Mesenteric fat pad (tissue), 1 donor: ENCODE measurements at places on chromosomes 3 and 15. TPM values are rescaled to one million over a fixed set of nuclear protein-coding genes. Genes with fewer than 3 reads are reported as not detected.

DNA sequence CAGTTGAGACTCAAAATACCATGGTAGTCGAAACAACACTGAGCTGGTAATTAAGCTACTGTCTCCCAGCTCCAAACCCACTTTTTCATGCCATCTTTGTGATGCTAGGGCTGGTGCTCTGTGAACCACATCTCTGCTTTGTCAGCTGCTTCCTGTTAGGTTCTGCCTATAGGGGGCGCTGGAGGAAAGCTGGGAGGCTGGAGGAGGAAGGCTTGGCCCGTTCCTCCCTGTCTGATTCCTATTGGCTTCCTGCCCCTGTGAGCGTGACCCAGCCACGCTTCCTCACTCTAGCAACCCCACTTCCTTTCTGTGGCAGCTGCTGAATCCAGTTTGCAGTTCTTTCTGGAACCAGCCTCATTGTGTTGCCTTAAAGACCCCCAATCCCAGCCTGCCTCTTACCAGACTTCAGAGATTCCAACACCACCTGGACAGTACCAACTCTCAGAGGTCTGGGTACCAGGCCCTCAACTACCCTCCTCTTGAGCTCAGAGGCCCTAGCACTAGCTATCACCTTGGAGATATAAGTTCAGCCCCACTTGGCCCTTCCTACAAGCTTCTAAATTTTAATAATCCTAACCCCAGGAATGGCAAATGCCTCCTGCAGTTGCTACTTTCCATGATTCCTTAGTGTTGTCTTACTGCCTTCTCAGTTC is 120.9 kb downstream of the ERC2 start:
- no peak for DNase-seq

GRCh38 chr3:190064112-190064511 is 56.6 kb downstream of the P3H2 start:
- no peak for DNase-seq

The CMTM6 gene
- 52.4 TPM for total RNA-seq

The DPPA2 gene
- total RNA-seq = not detected

DNA sequence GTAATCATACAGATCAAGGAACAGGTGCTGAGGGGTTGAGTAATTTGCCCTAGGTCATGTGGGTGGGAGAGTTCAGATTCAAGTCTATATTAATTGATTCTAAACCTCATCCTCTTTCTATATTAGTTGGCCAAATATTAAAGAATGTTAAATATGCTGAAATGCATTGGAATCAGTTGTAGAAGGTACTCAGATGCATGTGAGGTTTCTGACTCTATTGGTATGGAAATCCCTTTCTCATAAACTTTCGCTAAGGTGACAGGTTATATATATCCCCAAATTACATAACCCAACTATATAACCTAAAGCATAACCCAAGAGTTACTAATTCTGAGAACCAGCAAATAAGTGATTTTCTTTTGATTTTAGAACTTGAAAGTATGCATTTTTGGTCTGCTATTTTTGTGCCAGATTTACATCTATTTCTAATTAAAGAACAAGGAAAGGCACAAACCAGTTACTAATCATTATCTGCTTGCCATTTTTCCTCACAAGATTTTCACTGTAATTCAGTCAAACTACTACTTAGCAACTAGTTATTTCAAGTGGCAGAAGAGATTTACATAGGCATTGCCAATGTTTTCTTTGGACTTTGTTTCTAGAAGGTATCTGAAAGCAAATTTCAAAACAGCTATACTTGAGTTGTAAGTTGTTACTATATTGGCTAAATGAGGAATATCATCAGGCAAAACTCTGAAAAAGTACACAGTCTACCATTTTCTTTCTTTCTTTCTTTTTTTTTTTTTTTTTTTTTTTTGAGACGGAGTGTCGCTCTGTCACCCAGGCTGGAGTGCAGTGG is 201.3 kb downstream of the RBMS3 start:
- no peak for DNase-seq

DNA sequence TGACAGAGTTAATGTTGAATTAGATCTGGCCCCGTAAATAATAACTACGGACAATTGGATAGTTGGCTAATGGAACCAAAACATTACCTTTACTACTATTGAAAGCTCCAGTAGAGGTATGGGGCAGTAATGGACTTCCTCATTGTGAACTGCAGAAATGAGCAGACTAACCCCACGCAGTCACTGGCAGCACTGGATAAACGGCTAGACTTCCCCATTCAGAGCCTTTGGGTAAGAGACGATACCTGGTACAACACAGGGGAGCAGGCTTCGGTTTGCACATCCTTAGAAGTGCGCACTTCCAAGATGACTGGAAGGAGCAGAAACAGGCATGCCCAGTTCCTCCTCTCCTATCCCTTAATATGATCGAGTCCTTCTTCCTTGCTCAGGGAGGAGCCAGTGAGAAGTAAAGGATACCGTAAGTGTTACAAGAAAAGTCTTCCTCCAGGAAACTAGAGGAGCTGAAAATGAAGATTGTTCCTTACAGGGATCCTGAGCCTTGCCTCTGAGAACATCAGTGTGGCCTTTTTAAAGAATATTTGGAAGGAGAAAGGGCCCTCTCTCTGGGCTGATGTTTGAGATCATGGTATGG is 100.5 kb upstream of the NECTIN3 start:
- DNase-seq = no peak

GRCh38 chr3:111636366-111636885 is 41.3 kb upstream of the ZBED2 start:
- no peak for DNase-seq

DNA sequence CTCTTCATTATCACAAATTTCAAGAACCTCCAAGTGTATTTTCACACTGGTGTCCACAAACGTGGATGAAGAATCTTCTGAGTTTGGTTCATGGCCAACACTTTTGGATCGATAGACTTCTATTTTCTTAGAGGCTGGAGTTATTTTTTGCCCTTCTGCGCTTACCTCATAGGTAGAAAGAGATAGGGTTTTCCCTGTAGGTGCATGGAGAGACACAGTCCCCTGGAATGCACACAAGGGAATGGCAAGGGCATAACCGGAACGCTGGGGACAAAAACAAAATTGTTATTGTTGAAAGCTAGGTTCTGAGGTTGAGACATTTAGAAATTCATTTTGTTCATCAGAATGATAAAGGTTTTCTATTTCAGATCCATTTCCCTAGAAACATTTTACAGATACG is 13.7 kb upstream of the DHX36 start:
- no peak for DNase-seq

DNA sequence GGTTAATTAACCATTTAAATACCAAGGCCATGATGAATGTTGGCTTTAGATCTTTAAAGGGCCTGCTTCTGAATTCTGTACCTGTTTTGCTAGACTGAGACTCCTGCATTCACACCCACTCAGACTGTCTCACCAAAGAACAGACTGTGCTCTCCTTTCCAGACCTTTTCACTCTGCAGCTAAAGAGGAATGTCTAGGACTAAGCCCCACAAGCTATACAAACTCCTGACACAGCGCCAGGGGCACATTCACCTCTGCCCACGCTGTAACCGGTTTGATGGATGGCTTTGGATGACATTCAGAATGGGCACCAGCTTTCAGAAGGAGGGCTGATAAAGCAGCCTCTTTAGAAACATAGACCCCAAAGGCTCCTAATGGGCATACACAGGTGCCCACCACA is 200.1 kb downstream of the KCNMB2 start:
- no peak for DNase-seq

DNA sequence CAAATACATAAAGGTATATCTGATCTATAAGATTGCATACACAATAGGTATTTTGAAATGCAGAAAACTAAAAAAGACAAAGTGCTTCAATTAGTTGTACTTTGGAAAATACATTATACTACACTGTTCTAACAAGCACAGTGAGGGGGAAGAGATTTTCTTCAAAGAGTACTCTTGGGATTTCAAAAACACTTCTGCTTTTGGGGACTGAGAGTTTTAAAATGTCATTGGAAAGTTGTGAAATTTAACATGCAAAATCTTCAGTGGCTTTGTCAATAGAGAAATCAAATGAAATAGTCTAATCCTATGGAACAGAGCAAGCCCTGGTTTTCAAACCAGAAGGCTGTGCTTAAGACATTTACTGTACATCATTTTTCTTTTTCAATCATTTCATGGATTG is 322.2 kb upstream of the SEMA6D start:
- no peak for DNase-seq

The CMTM8 gene
- 5.6 TPM for total RNA-seq

- no peak for DNase-seq
These were observed 438 bp downstream of the SHOX2 start for GRCh38 chr3:158105710-158106253.

The NEDD4 gene
- 16.1 TPM for total RNA-seq

- DNase-seq = no peak
These were observed 108.3 kb upstream of the CACNA2D3 start for GRCh38 chr3:54014067-54014466.

- no peak for DNase-seq
These were observed 98.0 kb upstream of the BOC start for GRCh38 chr3:113113361-113113760.

- DNase-seq = no peak
These were observed 6.8 kb upstream of the TBC1D5 start for GRCh38 chr3:17749281-17749680.

The SYNM gene
- 36.4 TPM for total RNA-seq

- DNase-seq = no peak
These were observed 586.1 kb upstream of the DPPA4 start for GRCh38 chr3:109923431-109923830.

DNA sequence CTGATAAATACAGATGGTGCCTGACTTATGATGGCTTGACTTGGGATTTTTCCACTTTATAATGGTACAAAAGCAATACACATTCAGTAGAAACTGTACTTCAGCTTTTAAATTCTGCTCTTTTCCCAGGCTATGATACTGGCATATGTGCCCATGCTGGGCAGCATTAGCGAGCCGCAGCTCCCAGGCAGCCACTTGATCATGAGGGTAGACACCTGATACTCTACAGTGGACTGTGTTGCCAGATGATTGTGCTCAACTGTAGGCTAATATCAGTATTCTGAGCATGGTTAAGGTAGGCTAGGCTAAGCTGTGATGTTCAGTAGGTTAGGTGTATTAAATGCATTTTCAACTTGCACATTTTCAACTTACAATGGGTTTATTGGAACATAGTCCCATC is 17.7 kb upstream of the FEM1B start:
- DNase-seq = no peak

The GCNT3 gene
- 0.55 TPM for total RNA-seq

- no peak for DNase-seq
These were observed 486.8 kb upstream of the THBS1 start for GRCh38 chr15:39094116-39094515.

DNA sequence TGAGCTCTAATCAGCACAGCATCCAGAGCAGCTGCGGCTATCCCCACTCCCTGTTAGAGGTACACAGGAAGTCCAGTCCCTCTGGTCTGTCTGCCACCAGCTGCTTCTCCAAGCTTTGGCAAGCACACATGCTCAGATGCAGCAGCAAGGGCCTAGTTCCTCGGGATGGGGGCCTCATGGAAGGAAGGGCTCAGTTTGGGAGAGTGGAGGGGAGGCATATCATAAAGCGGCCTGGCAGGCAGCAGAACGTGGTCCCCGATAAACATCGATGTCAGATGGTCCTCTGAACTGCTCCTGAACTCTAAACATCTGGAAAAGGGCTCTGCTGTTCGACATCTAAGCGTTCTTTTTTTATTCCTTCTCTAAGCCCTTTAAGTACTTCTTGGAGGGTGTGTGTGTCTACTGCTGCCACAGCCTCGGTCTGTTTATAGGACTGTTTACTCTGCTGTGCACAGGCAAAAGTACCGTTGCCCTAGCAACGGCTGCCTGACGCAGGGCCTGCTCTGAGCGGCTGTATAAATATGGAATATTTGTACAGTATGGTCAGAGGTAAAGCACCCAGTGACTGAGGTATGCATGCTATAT is 74.6 kb downstream of the PRICKLE2 start:
- no peak for DNase-seq

- no peak for DNase-seq
These were observed 34.5 kb downstream of the RASGRP1 start for GRCh38 chr15:38530113-38530512.

GRCh38 chr15:92662762-92663161 is 7.2 kb upstream of the FAM174B start:
- DNase-seq = no peak

The WDR93 gene
- total RNA-seq = 0.32 TPM
